SW480 (cell line): ENCODE measurements at places on chromosomes 6 and 20.

GRCh38 chr6:158047127-158047518, 65.5 kb downstream of the SYNJ2 start:
- DNase-seq = no peak

GRCh38 chr6:95819939-95820338, 195.8 kb upstream of the FUT9 start:
- no peak for DNase-seq

- no peak for DNase-seq
Measured at GRCh38 chr6:13432526-13433184, 54.7 kb downstream of the GFOD1 start.

GRCh38 chr20:63100174-63100925, 93.6 kb upstream of the BHLHE23 start:
- DNase-seq = no peak

DNA sequence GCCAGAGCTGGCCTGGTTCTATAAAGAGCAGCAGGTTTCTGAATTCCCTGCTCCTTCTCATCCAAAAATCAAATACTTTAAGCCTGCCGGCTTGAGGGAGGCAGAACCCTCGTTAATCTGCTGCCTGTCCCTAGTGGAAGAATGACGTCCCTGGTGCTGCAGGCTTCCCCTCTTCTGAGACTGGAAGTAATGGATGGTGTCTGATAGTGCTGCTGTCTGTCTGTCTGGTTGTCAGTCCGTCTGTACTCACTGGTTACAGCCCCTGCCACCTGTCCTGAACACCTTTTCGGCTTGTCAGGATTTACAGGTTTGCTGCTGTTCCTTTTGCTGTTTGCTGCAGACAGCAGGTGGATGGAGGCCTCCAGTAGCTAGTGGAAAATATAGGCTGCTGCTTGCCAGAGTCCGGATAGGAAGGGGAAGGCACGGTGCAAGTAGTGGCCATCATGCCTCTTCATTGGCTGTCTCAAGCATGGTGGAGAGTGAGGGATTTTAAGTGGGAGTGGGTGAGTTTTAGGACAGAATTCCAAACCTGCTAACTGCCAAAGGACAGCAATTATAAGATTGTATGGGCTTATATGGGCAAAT, 2.5 kb downstream of the RIMS1 start:
- no peak for DNase-seq

GRCh38 chr6:74731204-74731603, 474.6 kb downstream of the COL12A1 start:
- DNase-seq = no peak

DNA sequence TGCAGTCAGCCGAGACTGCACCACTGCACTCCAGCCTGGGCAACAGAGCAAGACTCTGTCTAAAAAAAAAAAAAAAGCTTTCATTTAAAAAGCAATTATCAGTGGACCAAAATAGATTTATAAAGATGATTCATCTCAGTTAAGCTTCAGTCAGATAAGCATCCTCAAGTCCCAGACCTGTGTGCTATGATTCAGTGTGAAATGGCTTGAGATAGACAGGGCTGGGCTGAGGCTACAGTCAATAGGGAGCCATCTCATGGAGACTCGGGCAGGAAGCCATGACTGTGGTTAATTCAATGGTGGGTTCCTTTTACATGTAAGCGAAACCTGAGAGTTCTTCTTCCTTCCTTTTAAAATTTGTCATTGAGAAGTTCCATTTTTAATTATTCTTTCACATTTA, 276.0 kb downstream of the TFAP2A start:
- DNase-seq = no peak

DNA sequence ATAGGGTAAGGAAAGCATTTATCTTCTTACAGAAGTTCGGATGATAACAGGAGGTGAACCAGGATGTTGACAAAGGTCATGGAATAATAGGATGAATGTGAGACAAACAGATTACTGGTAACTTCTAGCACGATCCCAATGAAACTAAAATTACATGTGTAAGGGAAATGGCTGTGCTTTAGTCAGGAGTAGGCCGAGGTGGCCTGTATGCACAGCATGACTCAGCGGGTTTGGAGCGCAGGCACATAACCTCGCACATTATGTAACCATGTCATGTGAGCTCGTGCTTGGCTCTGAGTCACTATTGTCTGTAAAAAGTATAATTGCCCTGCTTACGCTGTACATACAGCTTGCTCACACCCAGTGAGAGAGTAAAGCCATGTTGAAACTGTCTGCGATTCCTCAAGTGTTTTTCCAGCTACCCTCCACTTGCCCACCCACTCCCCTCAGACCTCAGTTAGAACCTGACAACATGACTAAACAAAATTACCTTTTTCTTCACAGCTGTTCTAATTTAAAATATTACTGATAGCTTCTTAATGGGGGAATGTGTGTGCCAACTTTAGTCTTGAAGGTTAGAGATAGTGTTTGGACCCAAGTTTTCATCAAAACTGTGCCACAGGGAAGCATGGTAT, 8.2 kb downstream of the CYB5R4 start:
- DNase-seq = no peak

GRCh38 chr6:3530515-3530914, 73.7 kb upstream of the SLC22A23 start:
- no peak for DNase-seq

DNA sequence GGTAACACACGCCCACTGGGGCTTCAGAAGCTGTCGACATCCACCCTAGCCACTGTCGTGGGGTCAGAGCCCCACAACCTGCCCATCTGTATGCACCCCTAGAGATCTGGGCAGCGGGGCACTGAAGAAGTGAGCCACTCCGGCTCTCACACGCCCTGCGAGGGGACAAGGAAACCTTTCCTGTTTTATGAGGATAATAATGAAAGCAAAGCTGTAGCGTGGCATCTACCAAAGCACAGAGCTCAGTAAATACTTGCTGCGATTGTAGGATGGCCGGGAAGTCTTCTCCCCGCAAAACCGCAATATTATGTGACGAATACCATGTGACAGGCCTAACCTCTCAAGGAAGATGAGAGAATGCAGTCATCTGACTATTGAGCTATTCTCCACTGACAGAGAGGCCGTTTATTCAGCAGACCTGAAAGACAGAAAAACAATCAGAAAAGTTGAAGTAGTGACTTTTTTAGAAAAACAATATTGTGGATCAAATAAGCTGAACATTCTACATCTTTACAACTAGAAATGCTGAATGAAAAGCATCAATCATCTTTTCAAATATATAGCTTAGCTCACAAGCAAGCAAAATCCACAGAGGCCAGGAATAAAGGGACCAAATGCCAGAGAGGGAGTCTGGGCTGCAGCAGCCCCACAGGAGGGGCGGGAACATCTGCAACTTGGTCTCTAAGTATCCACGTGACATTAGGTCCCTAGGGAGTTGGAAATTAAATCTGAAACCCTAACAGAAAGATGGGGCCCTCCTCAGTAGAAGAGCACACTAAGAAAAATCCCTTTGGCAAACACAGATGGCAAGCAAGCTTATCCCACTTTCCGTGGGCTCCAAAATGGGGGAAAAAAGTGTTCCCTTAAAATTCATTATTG, 207.8 kb downstream of the TTLL2 start:
- no peak for DNase-seq

- no peak for DNase-seq
Measured at GRCh38 chr6:43492673-43493072, 15.3 kb downstream of the TJAP1 start.

GRCh38 chr6:4814212-4814611, 38.0 kb downstream of the CDYL start:
- DNase-seq = no peak

DNA sequence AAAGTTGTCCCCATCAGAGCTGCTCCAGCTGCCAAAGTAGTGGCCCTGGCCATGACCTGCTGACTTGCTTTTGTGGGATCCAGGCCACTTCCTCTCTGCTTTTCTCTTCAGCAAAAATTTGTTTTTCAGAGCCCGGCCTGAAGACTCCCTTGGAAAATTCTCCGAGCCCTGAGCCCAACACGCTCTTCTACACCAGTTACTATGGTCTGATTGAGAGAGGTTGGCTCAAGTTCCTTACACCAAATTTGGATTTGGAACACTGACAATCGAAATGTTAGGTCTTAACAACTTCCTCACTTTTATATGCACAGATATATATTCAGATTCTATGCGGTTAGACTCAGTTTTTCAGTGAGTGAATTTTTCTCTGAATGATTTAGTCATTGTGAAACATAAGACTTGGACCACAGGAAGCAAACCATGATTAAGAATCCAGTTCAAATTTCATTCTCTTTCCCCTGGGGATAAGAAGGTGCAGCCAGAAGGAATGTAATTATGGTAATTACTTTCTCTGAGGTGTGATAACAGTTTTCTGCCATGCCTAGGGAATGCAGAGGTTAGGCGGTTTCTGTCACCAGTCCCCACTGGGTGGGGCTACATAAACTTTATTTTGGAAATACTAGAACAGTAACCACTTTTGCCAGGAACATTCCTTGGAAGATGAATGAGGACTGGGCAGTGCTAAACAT, 365.2 kb downstream of the SYNE1 start:
- DNase-seq = no peak

- no peak for DNase-seq
Measured at GRCh38 chr6:104855507-104855906, 4.2 kb downstream of the HACE1 start.

GRCh38 chr6:62640749-62641148, 354.7 kb upstream of the KHDRBS2 start:
- DNase-seq = no peak

GRCh38 chr6:42179945-42180313, 6.8 kb downstream of the GUCA1A start:
- no peak for DNase-seq

GRCh38 chr20:36975099-36975818, 23.8 kb upstream of the SAMHD1 start:
- peak; percentile 52 for DNase-seq

DNA sequence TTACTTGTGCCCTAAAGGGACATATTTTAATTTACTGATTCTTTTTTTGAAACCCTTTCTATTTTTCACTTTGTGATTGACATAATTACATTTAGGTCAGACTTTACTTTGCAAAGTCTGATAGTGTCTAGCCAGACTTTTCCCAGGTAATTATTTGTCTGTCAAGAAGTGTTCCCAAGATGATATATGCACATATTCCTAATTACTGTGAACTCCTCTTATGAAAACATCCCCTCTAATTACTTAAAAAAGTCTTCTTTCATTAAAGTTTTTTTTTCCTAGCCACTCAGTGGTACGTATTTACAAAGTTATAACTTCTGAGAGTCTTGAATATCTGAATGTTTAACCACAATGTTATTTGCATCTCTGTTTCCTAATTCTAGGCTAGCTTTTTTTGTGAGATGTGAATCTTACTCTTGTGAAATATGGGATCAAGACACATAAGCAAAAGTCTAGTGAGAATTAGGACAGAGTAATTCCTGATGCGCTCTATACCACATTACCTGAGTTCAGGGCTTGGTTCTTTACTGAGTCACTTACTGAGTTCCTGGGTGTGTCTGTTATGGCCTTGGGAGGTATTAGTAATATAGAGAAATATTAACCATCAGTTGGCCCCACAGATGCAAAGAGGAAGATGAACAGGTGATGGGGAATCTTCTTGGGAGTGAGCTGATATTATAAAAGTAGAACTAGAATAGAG, 27.9 kb downstream of the FAM83B start:
- peak; percentile 33 for DNase-seq

DNA sequence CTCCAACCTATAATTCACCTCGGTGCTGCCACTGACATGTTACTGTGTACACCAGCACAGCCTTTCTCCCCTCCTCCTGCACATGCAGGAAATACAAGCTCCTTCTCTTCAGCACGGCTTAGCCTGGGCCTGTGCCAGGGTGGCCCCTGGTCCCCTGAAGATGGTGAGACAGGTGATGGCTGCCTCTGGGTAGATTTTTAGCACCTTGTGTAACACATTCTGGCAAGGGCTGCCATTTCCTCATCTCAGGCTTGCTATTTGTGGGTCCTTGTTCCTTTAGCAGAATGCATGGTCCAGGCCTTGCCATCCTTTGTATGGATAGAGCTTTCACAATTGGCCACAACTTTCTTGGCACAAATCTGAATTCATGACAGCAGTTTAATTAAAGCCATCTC, 151.3 kb downstream of the CDC5L start:
- DNase-seq = no peak

GRCh38 chr6:19983374-19983773, 146.2 kb downstream of the ID4 start:
- DNase-seq = no peak

GRCh38 chr20:8299921-8300320, 167.9 kb downstream of the PLCB1 start:
- no peak for DNase-seq

DNA sequence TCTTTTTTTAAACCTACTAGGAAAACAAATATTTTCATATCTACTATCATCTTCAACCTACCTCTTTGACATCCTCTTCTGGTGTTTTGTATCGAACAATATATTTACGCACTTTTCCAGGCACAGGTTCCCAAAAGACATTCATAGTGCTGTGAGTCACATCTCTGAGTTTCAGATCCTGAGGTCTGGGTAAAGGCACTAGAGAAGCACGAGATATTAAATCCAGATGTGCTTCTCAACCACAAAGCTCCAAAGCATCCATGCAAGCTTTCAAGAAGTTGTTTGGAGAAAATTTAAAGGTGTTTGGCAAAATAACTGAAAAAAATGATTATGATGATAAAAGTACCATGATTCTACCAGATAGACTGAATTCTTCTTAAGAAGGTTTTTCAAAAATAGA, 62.7 kb downstream of the COL12A1 start:
- no peak for DNase-seq

GRCh38 chr6:163147994-163148393, 266.5 kb upstream of the QKI start:
- peak; percentile 6 for DNase-seq

- DNase-seq = no peak
Measured at GRCh38 chr6:700490-700889, 7.6 kb upstream of the EXOC2 start.

GRCh38 chr6:88248709-88249321, 82.7 kb upstream of the CNR1 start:
- DNase-seq = no peak

- DNase-seq = peak; percentile 71
Measured at GRCh38 chr6:159044899-159045727, at the start of gene TAGAP. Gene TAGAP, minus strand, starts transcription at chr6:159044991. Its CDS starts 845 bp downstream, at chr6:159044146.

GRCh38 chr6:5855787-5856470, 150.8 kb downstream of the NRN1 start:
- no peak for DNase-seq

- DNase-seq = no peak
Measured at GRCh38 chr6:150767571-150768018, 97.9 kb upstream of the MTHFD1L start.

DNA sequence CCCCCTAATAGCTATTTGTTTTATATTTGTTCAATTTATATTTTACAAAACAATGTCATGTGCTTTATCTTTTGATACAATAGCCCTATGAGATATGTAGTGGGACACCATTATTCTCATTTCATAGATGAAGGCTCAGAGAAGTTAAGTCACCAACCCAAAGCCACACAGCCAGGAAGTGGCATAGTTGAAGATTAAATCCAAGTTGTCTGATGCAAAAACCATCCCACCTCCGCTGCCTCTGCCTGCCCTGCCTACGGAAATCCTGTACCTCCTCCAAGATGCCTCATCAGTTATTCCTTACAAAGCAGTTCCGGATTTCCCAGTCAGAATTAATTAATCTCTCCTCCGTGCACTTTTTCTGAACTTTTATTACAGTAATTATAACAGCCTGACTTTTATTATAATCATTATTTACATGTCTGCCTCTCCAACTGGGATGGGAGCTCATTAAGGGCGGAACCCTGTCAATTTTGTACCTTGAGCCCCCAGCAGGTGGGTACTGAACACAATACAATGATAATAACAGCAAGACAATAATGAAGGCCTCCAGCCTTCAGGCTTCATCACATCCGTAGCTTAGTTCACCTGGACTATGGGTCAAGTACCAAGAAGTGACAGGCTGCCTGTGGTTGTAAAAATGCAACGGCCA, 54.7 kb downstream of the LRFN2 start:
- DNase-seq = no peak
